Thoracic aorta (tissue), 2 donors: ENCODE measurements at places on chromosomes 6 and 20. TPM values are rescaled to one million over a fixed set of nuclear protein-coding genes. Genes with fewer than 3 reads are reported as not detected.

Gene TRIM26
- total RNA-seq, result 36.0 TPM

Gene MAFB
- total RNA-seq, result 82.9 TPM

Gene LPA
- not detected for total RNA-seq

Gene MCHR2
- not detected for total RNA-seq

Gene SNAP25
- 1.3 TPM for total RNA-seq

Gene NT5E
- total RNA-seq, result 57.4 TPM

Gene ADTRP
- total RNA-seq, result not detected

Gene MRAP2
- 104 TPM for total RNA-seq

Gene IRAK1BP1
- 2.2 TPM for total RNA-seq

Gene FOXC1
- 109 TPM for total RNA-seq

Gene CNR1
- total RNA-seq, result 22.9 TPM

Gene ZC2HC1B
- total RNA-seq, result not detected

Gene CFB
- 55.2 TPM for total RNA-seq

Gene PRL
- total RNA-seq, result not detected

Gene HTR1E
- total RNA-seq, result not detected

Gene RNGTT
- 20.5 TPM for total RNA-seq

Gene ANKRD66
- not detected for total RNA-seq

Gene PRRT1
- total RNA-seq, result 3.8 TPM

Gene GGTLC1
- not detected for total RNA-seq

Gene PRICKLE4
- 3.1 TPM for total RNA-seq

Gene CYP24A1
- total RNA-seq, result not detected

Gene OR2B6
- total RNA-seq, result not detected

Gene DAAM2
- 61.5 TPM for total RNA-seq

Gene SPATS1
- not detected for total RNA-seq

Gene ARMH2
- not detected for total RNA-seq

Gene FOXQ1
- total RNA-seq, result not detected

Gene LHFPL5
- total RNA-seq, result not detected
